ENCODE measurements at places on chromosomes 12 and 14.

GRCh38 chr12:99983456-99984258, 1.1 kb downstream of the ANKS1B start:
- no peak for DNase-seq

GRCh38 chr12:111102102-111102739, 181.8 kb upstream of the MYL2 start:
- no peak for DNase-seq

- no peak for DNase-seq
Measured at GRCh38 chr12:94211021-94211420, 62.6 kb downstream of the PLXNC1 start.

DNA sequence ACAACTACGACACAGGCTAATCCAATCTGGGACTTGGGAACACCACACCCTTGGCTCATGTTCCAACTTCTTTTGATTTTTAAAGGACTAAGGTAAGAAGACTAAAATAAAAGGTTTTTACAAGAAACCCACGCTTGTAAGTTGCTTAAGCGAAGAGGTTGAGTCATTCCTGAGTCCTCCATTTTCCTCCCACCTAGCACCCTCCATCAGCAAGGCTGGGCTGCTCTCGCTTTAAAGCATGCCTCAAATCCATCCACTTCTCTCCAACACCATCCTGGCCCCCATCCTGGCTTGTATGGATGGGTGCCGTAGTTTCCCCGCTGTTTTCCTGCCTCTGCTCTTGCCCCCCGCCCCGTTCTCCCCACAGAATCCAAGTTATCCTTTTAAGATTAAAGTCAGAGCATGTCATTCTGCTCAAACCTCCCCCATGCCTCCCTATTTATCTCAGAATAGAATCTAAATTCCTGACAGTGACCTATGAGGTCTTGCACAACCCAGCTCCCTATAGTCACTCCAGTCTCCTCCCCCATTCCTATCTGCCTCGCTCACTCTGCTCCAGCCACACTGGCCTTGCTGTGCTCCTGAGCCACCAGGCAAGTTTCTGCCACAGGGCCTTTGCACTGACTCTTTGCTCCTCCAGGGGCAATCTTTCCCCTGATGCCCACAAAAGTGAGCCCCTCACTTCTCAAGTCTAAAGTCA, 34.5 kb downstream of the SCARB1 start:
- no peak for DNase-seq

- DNase-seq = no peak
Measured at GRCh38 chr12:124279846-124280360, 15.0 kb upstream of the RFLNA start.

- DNase-seq = no peak
Measured at GRCh38 chr14:28756269-28756883, 10.2 kb upstream of the FOXG1 start.

DNA sequence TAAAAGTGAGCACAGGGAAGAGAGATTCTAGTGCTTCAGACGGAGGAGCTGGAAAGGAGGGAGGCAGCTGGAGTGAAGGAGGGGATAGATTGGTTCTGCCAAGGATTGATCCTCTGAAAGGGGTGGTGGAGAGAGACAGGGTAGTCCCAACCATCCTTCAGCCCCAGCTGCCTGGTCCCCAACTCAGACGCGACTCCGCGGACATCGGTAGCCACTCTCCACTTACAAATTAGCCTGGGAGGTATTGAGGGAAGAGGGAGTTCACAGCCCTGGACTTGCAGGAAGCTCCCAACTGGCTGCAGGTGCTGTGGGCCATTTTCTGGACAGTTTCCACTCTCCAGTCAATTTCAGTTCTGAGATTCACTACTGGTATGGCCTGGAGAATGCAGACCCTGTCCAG, 1.2 kb downstream of the PLEKHD1 start:
- DNase-seq = no peak

DNA sequence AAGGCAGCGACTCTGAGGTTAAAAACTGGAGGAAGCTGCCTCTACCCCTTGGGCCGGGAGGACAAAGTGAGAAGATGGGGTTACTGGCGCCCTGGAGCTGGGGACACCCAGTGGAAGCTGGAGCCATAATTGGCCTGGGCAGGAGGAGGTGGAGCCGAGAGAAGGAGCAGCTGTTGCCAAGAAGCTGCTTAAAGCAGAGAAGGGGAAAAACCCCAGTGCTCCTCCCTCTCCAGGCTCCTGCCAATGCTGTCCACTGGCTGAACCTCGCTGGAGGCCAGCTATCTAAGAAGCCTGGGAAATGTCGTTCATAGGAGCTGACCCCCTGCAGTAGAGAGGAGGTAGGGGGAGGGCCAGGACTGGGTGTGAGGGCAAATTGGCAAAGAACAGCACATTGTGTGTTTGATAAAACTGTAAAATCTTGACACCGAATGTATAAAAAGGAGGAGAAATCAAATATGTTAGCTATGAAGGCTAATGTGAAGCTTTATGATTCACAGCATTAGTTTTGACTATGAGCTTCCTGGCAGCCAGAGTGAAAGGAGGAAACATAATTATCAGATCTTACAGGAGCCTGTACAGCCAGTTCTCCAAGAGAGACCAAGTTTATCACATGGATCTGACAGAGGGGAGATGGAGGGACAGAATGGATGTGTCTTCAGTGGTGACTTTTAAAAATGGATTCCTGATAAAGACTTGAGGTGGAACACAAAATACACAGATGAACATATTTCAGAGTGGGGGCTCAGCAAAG, 9.5 kb downstream of the HHIPL1 start:
- no peak for DNase-seq

GRCh38 chr12:124607681-124608425, 40.4 kb upstream of the NCOR2 start:
- no peak for DNase-seq

DNA sequence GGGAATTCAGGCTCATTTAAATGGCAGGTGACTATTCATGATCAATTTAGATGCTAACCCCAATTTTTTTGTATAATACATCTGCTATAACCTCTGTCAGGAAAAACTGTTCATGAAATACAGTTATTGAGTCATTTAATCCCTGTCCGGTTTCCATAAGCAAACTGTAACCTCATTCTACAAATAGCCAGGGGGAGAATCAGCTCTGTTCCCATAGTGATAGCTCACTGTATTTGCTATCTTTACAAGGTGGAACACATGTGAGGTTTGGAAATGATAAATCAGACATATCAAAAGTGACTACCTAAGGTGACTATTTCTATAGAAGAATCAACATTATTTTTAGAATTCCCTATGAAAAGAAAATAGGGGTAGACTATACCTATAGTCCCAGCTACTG, 38.6 kb upstream of the VPS33A start:
- DNase-seq = no peak

- DNase-seq = no peak
Measured at GRCh38 chr12:50415899-50416479, 15.3 kb downstream of the LARP4 start.

GRCh38 chr12:93126069-93126474, 197.0 kb upstream of the EEA1 start:
- DNase-seq = no peak

DNA sequence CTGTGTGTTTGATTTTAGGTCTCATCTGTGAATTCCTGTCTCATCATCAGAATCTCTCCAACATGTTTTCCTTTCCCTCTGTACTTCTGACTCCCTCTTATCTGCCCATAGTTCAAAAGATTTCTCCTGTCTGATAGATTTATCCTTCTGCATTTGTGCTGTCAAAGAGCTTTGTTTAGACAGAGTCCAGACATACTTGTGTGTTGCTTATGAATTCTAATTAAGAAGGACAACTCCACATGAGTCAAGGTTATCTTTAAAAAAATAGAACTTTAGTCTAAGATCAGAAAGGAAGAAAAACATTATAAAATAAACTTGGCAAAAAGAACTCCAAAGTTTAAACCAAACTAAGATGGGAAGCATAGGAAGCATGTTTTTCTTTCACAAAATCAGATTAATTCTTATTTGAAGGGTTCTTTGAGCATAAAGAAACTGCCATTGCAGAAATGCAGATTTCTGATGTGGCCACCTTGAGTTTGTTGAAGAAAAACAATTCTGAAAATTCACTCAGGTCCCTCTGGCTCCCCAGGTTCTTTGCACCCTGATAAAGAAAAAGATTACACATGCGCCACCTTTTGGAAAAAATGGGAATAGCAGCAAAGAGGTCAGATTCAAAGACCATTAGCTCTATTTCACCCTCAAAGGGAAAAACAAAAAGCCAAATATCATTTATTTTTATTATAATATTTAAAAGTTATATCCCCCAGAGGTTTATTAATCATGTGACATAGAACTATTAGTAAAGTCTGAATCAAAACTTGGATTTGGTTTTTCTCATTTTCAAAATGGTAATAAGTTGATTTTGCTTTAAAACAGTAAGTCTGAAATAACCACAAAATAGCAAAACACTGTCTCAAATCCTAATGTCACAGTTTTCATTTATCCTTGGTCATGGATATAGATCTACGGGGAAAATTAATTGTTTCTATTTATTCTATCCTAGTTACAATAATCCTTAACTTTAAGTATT, 143.7 kb upstream of the DCN start:
- peak; percentile 12 for DNase-seq

GRCh38 chr12:24494401-24494800, 454.5 kb downstream of the BCAT1 start:
- DNase-seq = no peak

- DNase-seq = no peak
Measured at GRCh38 chr12:68031881-68032739, 42.9 kb downstream of the IFNG-AS1 start.

DNA sequence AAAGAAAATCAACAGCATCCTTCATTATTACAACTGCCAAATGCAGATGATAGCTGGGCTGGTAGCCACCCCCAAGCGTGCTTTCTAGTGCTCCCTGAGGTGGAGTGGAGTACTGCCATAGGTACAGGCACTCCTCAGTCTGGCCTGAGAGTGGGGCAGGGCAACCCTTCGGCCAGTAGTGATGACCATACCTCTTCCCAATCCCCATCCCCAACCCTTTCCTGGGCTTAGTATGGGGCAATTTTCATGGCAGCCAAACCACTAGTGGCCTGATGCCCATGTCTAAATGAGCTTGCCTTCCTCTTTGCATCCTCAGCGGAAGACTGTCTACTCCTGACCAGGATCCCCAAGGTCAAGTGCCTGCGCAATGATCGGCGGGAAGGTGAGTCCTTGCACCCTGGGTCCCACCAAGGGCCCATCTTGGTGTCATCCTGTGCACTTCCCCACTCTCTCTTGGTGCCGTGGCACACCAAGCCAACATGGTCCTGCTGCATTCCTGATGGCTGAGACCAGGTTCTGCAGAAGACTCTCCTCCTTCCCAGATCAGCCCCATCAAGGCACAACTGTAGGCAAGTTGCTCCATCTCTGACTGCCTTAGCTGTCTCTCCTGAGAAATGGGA, 65.8 kb downstream of the GALNT16 start:
- no peak for DNase-seq

- DNase-seq = no peak
Measured at GRCh38 chr14:23285530-23286019, 357 bp downstream of the HOMEZ start.

DNA sequence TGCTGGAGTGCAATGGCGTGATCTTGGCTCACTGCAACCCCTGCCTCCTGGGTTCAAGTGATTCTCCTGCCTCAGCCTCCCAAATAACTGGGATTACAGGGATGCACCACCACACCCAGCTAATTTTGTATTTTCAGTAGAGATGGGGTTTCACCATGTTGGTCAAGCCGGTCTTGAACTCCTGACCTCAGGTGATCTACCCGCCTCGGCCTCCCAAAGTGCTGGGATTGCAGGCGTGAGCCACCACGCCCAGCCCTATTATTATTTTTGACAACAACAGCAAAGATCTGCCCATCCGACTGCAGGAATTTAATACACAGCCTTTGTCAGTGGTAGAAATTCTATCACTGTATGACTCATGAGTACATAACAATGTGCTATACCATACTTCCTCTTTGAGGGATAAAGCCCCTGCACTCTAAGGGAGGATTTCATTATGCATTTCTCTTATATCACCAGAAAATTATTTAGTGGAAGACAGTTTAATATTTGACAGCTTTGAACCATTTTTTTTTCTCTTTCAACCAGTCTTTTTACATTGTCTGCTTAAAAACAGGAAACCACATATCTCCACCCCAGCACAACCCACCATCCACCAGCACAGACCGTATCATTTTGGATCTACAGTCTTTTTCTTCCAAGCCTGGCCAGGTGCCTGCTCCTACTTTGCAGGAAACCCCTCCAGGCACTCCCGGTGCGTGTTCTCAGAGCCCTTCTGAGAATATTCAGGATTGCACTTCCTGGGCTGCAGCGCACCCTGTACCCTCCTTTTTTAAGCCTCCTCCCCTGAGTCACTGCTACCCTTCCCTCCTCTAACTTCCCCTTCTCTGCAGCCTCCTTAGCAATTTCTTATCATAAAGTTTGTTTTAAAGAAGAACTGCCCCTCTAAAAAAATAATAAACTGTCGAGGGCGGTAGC, 594 bp downstream of the ARHGDIB start:
- DNase-seq = peak; percentile 39

- DNase-seq = peak; percentile 28
Measured at GRCh38 chr12:9649532-9649940, 20.0 kb upstream of the CLEC2D start.

DNA sequence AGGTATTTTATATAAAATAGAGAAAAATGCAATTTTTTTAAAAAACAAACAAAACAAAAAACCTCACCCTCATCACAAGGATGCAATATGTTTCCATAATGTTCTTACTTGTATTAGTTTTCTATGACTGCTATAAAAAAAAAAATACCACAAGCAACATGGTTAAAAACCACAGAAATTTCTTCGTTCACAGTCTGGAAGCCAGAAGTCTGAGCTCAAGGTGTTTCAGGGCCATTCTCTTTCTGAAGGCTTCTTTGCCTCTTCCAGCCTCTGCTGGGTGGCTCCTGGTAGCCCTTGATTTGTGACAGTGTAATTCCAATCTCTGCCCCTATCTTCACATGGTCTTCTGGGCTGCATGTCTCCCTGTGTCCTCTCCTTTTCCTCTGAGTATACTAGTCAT, 21.5 kb upstream of the SSTR1 start:
- no peak for DNase-seq

DNA sequence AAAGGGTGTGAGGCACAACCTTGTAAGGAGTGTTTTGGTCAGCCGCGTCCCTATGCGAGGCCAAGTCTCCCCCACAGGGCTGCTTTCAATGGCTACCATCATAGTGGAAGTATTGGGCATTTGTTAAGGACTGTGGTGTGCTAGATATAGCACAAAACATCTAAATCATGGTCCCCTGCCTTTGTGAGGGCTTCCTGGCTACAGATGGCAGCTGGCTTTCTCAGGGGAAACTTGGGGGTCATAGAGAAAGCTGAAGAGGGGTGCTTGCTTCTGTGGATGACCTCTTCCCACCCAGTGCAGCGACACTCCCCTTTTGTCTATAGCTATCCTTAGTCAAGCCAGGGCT, 315.8 kb downstream of the ZFP36L1 start:
- DNase-seq = no peak

DNA sequence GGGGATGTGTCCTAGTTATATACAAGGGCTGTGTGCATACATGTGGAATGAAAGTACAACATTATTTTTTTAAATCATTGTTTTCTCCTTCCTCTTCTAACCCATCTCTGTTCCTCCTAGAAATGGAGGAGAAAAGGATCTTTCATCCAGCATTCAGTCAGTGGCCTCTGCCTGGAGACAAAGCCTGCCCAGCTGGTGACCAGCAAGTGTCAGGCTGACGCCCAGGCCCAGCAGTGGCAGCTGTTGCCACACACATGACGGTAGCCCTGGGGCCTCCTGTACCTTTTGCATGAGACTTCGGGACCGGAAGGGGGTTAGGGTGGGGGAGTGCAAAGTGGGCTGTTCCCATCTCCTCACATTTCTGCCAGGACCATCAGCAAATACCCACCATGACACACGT, 46.2 kb downstream of the ERH start:
- DNase-seq = no peak

GRCh38 chr12:39011166-39011565, 105.8 kb upstream of the CPNE8 start:
- no peak for DNase-seq

Data from activated CD4-positive, alpha-beta T cell treated with anti-CD3 and anti-CD28 coated beads, Interleukin-2, amount 50 U/mL, for 1 hour (primary cell).